ENCODE measurements at places on chromosomes 5 and 9. TPM values are rescaled to one million over a fixed set of nuclear protein-coding genes. Genes with fewer than 3 reads are reported as not detected.
A peak's percentile ranks its signal among the peaks of the same experiment; 100 is the strongest.

RMRP gene
- polyA plus RNA-seq = not detected

KCNT1 gene
- polyA plus RNA-seq = not detected

NOTCH1 gene
- 8.0 TPM for polyA plus RNA-seq

PCDHGA3 gene
- polyA plus RNA-seq = not detected

PARP8 gene
- 63.7 TPM for polyA plus RNA-seq

MYMK gene
- not detected for polyA plus RNA-seq

PTPN3 gene
- polyA plus RNA-seq = not detected

FBXO10 gene
- polyA plus RNA-seq = 7.6 TPM

CCDC192 gene
- polyA plus RNA-seq = not detected

GKAP1 gene
- 5.5 TPM for polyA plus RNA-seq

DNA sequence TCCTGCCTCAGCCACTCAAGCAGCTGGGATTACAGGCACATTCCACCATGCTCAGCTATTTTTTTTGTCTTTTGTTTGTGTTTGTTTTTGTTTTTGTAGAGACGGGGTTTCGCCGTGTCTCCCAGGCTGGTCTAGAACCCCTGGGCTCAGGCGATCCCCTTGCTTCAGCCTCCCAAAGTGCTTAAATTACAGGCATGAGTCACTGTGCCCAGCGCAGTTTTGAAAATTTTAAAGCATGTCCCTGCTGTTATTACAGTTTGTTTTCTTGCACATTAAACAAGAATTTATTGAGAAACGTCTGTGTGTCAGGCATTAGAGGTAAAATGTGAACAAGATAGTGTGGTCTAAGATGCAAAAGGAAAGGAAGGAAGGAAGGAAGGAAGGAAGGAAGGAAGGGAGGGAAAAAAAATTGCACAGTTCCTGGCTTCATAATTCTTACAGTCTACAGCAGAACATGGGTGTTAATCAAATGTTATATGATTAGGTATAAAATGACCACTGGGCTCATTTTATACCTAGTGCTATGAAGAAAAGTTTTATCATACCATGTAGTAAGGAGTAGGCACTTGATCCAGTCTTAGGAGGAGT, 205.4 kb downstream of the SNX18 start:
- no peak for DNase-seq

DNA sequence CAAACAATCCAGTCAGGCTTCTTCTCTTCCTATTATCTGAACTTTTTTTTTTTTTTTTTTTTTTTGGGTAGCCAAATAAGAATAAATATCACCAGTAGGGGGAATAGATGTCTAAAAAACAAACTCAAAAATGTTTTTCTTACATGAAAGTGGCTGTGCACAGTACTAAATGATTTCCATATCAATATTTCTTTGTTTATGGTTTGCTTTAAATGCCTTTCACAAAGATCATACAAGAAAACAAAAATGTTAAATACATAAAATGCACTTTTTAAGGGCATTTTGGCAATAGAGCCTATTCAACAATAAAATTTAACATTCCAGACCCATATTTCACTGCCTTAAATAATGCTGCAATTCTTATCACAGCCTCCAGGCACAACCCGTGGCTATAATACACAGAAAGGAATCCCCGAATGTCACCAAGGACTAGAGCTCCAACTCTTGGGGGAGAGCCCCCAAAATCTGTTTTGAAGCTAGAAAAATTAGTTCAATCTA, 91.1 kb upstream of the TBCA start:
- no peak for DNase-seq

GRCh38 chr5:116763987-116764866, 189.6 kb upstream of the SEMA6A start:
- DNase-seq = no peak

DNA sequence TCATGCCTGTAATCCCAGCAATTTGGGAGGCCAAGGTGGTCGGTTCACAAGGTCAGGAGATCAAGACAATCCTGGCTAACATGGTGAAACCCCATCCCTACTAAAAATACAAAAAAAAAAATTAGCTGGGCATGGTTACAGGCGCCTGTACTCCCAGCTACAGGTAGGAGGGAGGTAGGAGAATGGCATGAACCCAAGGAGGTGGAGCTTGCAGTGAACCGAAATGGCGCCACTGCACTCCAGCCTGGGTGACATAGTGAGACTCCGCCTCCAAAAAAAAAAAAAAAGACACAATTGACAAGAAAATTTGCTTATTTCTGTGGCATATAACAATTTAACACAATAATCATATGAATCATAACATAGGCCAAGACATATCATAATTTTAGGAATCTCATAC, 35.3 kb upstream of the ZNF131 start:
- no peak for DNase-seq

- no peak for DNase-seq
Observed at GRCh38 chr9:89623925-89624420, 19.2 kb downstream of the GADD45G start.

DNA sequence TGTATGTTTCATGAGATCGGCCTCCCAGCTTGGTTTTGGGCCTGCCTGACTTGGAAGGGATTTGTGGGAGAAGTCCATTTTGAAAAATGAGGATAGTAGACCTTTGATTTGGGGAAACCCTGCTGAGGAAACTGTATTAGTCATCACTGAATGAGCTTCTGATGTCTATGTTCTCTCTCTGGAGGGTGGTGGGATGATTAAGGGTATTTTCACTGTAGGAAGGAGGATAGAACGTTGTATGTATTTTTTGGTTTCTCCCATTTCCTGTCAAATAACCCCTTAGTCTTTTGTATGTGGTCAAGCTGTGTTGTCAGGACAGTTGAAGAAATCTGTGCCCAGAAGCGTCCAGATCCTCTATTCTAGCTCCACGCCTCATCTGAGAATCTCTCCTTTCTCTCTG, 151.9 kb downstream of the INSYN2B start:
- DNase-seq = no peak

DNA sequence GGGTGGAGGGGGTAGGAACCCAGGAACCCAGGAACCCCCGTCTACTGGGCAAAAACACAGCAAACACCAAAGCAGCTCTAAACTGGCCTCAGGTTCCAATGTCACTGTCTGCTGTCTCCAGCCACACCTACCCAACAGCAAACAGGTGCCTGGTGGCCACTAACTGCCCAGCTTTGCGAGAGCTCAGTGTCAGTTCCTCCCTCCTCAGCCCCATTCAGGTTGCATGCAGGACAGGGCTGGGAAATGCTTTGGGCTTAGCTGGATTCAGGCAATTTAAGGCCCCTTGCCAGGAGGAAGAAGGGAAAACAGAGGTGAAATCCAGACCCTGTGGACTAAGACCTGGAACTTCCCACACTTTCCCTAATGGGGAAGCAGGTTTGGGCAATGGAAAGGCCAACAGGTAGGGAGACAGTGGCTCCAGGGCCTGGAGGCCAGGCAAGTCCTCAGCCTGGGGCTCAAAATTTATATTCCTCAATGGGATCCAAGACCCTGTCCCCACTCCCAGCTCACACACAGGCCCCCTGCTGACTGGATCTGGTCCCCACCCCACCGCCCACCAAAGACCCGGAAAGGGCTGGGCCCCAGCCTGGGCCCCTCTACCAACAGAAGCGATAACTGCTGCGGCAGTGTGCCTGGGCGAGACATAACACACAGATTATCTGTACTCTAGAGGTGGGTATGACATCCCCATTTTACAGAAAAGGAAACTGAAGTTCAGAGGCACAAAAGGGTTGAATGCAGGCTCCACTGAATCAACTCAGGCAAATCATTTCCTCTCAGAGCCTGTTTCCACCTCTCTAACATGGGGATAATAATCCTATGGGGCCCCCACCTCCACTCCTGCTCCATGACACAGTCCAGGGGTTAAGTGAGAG, 3.5 kb downstream of the EEIG1 start:
- no peak for DNase-seq

DNA sequence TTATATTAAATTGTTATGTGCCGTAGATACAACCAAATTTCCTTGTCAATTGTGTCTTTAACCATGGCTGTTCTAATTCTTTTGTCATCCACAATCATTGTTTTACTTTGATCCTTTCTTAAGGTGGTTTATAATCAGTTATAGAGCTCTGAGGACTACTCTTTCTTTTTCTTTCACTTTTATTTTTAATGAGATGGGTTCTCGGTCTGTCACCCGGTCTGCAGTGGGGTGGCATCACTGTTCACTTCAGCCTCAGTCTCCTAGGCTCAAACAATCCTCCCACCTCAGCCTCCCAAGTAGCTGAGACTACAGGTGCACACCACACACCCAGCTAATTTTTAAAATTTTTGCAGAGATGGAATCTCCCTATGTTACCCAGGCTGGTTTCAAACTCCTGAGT, 74.2 kb downstream of the ANXA2R start:
- no peak for DNase-seq

- no peak for DNase-seq
Observed at GRCh38 chr5:24642022-24642421, 2.8 kb downstream of the CDH10 start.

GRCh38 chr9:6877671-6878161, 119.9 kb downstream of the KDM4C start:
- no peak for DNase-seq

DNA sequence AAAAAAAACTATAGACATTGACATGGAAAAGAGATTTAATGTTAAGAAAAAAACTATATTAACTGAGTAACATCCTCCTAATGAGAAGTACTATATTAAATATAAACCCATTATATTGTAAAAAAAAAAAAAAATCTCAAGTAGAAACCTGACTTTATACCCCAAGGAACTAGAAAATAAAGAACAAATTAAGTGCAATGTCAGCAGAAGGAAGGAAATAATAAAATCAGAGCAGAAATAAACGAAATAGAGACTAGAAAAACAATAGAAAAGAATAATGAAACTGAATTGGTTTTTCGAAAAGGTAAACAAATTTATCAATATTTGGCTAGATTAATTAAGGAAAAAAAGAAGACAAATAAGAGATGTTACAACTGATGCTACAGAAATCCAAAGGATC, 329.1 kb upstream of the ZNF608 start:
- DNase-seq = no peak

DNA sequence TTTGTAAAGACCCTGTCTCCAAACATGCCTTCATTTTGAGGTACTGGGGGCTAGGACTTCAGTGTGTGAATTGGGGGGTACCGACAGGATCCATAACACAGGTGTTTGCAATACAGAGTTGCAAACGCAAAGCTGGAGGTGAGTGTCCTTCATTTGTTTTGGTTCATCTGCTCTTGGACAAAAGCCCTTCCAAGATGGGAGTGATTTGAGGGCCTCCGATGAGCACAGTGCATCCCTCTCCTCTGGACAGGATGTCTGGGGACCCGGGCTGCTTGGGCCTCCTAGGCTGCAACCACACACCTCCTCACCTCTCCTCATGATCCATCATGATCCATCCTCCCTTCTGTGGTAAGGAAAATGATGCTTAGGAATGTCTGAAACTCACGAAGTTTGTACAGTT, 23.8 kb downstream of the FGD3 start:
- no peak for DNase-seq

DNA sequence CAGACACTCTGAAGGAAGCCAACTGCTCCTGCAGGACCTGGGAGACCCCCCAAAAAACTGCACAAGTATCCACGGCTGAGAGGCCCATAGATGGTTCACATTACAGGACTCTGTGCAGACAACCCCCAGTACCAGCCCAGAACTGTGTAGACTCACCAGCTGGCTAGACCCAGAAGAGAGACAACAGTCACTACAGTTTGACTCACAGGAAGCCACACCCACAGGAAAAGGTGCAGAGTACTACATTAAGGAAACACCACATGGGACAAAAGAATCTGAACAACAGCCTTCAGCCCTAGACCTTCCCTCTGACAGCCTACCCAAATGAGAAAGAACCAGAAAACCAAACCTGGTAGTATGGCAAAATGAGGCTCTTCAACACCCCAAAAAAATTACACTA, 281.2 kb upstream of the RGMB start:
- no peak for DNase-seq

DNA sequence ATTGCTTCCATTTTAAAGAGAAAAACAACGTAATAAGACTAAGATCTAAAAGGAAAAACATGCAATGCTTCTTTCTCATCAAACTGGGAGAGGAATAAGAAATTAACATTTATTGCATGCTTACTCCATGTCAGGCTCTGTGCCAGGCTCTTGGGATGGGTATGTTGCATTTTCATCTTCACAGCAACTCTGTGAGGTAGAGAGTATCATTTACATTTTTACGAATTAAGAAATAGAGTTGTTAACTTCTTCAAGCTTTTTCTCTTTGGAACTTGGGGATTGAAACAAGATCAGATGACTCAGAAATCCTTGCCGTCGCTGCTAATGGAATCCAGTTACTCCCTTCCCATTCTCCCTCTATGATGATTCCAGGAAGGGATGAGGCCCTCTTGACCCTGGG, 39.5 kb downstream of the PDE8B start:
- no peak for DNase-seq

- no peak for DNase-seq
Observed at GRCh38 chr5:141942185-141942857, 15.7 kb downstream of the PCDH12 start.

- DNase-seq = no peak
Observed at GRCh38 chr9:130185490-130186031, 13.4 kb downstream of the NCS1 start.

DNA sequence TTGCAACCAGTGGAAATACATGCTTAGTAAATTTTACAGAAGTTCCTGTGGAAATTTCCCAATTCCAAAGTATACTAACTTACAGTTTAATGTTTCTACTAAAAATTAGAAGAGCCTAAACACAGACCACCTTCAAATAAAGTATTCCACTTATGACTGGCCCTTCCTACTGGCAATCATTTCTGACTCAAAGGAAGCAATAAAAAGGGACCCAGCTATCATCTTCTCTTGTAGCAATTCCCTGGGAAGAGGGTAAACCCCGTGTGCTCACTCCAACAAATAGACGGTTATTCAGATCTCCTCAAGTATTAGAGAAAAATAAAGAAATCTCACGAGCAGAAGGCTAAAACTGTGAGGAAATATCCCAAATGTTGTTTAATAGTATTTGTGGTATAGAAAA, 43.3 kb downstream of the GOLPH3 start:
- no peak for DNase-seq

DNA sequence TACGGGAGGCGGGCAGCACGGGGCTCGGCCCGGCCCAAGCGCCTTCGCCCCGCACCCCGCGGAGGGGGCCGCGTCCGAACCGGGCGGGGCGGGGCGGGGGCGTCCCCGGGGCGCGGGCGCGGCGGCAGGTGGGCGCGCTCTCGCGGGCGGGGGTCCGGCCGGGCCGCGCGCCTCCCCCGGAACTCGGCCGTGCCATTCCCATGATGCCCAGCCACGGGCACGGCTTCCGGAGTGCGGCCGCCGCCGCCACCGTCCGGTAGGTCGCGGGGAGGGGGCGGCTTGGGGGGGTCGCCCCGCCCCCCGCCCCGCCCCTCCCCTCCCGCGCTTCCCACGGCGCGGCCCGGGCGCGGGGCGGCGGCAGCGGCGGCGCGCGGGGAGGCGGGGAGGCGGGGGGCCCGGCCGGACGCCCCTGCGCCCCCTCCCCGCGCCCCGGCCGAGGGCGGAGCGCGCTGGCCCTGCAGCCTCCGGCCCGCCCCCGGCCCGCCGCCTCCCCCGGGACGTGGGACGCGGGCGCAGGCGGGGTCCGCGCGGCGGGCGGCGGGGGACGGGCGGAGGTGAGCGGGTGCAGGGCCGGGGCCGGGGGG, at the start of gene PPP1R26:
Gene PPP1R26 (plus strand): TSS at position 314 of the 584 bp plus-strand sequence. CDS start 4,729 bp downstream, outside the sequence.
- no peak for DNase-seq

GRCh38 chr5:173204185-173204979, 30.6 kb downstream of the NKX2-5 start:
- peak; percentile 7 for DNase-seq

Measured in naive B cell (primary cell).